Activated CD4-positive, alpha-beta T cell treated with anti-CD3 and anti-CD28 coated beads for 24 hours (primary cell): ENCODE measurements at places on chromosomes 1 and 21.

- no peak for DNase-seq
These were observed 597.2 kb upstream of the ZP4 start for GRCh38 chr1:238487931-238488330.

GRCh38 chr1:8211251-8211882 is 106.5 kb upstream of the SLC45A1 start:
- DNase-seq, result no peak

DNA sequence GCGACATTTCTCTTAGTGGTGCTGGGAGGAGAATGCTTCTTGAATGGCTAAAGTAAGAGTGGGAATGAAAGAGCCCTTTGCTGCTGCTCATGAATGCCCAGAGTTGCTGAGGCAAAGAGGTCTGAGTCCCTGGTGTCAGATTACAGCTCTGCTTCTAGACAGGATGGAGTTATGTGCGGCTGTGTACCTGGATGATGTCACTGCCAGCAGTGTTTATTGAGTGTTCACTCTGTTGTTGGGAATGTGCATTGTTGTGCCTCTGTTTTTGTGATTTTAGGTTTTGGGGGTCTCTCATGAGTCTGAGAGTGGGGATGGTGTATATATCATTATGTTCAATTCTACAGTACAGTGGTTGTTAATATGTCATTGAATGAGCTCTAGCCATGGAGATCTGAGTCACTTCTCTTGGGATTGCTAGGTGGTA is 2.7 kb downstream of the CDC14A start:
- DNase-seq, result no peak

DNA sequence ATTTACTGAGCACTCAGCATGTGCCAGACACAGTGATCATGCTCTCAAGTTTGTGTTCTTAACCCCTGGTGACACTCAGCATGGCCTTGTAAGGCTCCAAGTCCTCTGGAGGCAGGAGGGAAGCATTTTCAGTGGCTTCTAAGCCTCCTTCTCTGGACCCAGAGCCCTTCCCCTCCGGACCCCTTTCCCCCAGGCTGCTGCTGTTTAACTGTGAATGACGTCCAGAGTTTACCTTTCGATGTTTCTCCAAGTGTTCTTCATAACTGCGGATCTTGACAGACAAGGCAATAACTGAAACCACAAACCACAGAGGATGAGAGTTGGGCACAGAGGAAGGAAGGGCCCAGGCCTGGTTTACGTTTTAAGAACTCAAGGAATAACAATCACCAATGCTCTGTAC is 6.5 kb downstream of the MRPS15 start:
- no peak for DNase-seq

GRCh38 chr1:225921734-225922709 is 2.0 kb downstream of the PYCR2 start:
- DNase-seq, result no peak

DNA sequence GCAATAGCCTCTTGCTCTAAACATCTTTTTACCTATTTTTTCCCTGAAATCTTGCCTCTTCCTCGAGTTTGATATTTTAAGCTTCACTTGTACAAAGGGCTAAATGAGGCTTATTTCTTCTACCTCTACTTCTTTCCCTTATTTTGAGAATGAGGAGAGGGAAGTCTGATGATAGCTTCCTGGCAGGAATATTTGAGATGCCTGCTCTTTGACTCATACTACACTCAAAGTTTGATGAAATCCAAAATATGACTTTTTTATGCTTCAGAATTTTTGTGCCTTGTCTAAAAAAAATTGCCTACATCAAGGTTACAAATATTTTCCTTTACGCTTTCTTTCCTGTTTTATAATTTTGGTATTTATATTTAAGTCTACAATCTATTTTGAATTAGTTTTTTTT is 624.4 kb upstream of the PLXNA2 start:
- no peak for DNase-seq

DNA sequence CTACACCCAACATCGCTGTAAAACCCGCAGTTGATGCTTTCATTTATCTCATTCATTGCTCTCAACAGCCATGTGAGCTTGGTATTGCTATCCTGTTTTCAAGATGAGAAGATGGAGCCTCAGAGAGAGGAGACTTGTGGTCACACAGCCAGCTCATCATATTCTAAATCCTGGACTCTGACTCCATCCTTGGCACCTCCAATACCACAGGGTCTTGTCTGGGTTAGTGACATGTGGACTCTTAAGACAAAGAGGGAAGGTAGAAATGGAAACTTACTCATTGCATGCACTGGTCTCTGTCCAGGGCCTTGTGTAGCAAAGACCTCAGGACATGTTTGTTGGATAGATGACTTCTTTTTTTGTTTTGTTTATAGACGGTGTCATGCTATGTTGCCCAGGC is 7.0 kb upstream of the RNF19B start:
- DNase-seq, result no peak

DNA sequence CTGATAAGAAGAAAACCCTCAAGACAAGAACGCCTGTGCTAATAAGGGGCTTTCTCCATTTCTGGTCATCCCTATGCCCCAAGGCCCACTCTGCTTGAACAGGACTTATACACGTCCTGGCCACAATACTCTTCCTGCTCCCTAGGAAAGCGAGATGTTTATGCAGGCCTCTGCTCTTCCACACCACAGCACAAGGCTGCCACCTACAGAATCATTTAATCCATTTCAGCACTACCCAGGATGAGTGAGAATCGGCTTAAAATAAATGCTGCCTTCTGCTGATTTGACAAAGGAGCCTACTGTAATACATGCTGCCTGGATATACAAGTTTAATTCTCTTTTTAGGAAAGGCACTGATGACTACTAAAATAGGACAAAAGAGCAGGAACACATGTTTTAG is 29.4 kb downstream of the FRRS1 start:
- no peak for DNase-seq

DNA sequence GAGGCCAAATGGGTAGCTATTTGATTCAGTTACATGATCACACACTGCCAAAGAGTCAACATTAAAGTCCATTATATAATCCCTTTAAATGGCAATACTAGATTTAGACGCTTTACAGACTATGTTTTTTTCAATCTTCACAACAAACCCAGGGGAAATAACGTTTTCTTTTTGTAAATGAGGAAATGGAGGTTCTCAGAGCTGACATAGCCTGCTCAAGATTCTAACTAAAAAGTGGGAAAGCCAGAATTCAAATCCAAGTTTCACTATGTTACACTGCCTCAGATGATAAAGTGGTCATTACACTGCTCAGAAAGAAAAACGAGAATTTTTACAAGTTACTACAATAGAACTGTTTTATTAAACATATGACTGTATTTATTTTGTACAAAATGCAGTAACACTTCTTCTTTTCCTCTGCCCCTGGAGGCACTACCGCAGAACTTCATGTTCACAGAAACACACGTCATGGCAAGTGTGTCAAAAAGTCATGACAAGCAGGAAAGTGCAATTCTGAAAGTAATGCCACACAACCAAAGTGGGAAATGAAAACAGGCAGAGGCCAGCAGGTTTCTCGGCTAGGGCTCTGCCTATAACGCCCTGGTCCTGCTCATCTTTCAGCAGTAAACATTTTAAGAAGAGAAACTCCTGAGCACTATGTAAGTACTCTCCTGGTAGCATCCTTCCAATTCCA is 19.0 kb downstream of the THEMIS2 start:
- no peak for DNase-seq

DNA sequence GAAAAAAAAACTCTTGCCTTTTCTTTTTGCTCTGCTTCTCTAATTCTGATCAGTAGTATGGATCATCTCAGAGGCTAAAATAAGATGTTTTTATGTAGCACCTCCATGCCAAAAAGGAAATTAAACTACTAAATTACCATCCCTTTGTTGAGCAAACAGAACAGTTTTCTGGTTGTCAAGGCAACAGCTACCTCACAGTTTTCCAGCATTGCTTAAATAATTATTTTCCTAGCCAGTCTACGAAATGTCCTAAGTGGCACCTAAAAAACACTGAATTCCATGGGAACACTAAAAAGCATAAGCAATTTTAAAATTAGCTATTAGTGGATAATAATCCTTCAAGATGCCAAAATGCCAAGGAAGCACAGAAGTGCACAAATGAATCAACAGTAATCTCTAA is 61.7 kb downstream of the ARID4B start:
- DNase-seq, result no peak

- no peak for DNase-seq
These were observed 21.9 kb downstream of the DLGAP3 start for GRCh38 chr1:34907487-34908090.

GRCh38 chr1:19668888-19669287 is 4.2 kb downstream of the HTR6 start:
- DNase-seq, result no peak

DNA sequence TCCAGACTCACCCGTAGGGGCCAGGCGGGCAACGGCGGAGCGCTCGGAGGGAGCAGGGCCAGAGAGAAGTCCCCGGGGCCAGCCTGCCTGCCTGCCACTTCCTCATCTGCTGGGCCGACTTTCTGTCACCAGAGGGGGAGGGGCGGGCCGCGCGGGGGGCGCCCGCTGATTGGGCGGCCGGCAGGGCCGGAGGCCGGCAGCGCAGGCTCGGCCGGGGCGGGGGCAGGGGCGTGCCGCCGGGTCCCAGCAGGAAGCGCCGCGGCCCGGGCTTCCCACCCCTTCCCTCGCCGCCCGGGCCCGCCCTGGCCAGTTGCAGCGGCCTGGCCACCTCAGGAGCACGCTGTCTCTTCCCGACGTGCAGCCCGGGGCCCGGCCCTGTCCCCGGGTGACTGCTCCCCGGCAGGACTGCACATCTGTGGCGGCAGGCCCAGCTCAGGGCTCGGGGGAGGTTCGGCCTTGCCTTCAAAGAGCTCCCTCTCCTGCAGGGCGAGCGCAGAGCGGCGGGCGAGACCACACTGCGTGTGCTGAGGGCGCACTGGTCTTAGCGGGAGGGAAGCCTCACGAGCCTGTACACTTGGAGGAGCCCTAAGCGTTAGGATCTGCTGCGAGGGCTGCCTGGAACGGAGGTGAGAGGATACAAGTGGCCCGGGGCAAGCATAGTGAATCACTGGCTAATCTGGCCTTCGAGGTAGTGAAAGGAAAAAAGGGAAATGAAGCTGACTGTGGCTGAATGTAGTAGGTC is at the start of gene ELOVL1:
Gene ELOVL1 (minus strand): TSS at position 108 of the 742 bp plus-strand sequence. CDS start 2,402 bp downstream, outside the sequence.
- peak; percentile 86 for DNase-seq

DNA sequence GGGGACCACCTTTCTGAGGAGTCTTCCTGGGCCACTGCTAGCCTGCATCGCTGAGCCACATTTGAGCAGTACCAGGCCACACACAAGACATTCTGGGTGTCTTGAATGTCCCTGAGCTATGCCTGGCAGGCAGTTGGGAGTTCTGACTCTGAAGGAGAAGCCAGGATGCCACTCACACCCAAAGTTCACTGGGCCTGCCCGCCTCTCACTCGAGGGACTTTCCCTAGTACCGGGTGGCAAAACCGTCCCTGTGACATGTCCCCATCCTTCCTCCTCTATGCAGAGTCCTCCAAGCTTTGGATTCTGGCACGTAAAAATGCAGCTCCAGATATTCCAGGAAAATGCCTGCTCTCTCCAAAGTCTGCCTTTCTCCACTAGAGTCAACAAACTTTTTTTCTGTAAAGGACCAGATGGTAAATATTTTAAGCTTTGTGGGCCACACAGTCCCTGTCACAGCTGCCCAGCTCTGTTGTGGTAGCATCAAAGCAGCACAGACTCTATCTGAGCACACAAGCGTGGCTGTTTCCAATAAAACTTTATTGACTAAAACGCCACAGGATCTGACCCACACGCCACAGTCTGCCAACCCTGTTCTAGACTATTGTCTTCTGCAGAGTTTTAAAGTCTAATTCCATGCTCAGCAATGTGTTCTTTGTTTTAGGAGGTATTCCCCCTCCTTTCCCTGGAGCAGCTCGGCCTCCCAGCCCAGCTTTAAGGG is 19.2 kb upstream of the GUCA2B start:
- no peak for DNase-seq

DNA sequence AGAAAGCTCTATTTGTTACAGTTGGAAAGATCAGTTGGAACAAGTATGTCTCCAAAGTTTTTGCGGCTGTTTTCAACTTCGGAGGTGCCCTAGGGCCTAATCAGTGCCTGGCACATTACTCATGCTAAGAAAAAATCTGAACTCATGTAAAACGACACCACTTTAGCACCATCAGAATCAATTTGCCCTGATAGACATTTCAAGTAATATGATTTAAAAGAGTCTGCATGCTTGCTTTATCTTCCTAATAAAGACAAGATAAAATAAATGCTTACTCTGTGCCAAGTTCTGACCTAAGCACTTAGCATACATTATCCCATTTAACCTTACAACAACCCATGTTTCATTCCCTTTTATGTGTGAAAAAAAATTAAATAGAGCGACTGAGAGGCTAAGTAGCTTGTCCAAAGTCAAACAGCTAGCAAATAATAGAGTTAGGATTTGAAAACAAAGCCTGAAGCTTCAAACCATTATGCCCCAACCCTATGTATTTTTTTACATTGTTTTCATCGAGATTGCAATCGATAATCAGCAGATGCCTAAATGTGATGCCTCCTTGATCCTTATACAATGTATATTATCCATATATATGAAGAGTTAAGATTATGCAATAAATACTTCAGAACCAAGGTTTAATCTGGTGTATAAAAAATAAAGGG is 91.3 kb downstream of the DENND1B start:
- no peak for DNase-seq

DNA sequence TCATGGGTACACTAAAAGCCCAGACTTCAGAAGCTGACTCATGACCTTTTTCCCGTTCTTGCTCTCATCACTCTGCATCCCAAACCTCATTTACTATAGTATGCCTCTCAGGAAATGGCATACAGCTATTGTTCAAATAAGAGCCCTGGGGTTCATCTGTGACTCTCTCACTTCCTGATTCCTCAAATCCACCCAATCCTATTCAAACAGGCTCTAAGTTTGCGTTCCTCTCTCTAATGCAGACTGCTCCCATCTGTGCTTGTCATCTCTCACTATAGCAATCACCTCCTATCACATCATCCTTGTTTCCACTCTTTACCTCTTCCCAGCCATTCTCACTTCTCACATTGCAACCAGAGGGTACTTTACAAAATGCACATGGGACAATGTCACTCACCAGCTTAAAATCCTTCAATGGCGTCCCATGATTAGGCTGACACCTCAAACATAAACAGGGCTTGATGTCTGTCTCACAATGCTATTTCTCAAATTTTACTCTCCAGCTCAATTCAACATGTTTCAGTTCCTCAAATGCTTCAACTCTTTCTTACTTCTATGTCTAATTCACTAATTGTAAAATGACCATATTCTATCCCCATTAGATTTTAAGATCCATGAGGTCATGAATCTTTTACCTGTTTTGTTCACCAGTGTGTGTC is 408.4 kb downstream of the NTNG1 start:
- no peak for DNase-seq

GRCh38 chr1:63693944-63694571 is 79.8 kb upstream of the ROR1 start:
- no peak for DNase-seq

GRCh38 chr1:40386359-40386723 is 12.8 kb downstream of the SMAP2 start:
- DNase-seq, result no peak
